ENCODE measurements at places on chromosomes 11 and 22.

DNA sequence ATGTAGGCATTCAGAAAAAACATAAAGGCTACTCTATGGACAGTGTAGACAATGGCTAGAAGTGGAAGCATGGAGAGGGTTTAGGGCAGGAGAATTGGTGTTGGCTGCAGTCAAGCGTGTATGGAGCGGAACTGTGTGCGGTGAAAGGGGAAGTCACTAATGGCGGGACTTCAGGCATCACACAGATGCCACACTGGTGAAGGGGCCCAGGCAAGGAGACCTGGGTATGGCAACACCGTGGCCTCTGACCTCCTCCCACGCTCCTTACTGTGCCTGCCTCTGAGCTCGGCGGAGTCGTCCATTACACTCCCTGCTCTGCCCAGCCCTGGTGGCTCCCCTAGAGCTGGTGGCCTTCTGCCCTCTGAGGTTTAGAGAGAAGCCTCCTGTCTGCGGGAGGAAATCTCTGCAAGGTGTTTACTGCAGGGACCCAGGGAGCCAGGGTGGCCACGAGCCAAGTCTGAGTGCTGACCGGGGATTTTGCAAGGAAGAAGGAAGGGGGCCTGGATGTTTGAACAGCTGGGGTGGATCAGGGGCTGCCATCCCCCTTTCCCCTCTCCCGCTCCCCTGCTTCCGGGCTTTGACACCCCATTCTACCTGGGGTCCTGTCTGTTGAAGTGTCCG, 75.1 kb upstream of the TSPAN18 start:
- DNase-seq: no peak

DNA sequence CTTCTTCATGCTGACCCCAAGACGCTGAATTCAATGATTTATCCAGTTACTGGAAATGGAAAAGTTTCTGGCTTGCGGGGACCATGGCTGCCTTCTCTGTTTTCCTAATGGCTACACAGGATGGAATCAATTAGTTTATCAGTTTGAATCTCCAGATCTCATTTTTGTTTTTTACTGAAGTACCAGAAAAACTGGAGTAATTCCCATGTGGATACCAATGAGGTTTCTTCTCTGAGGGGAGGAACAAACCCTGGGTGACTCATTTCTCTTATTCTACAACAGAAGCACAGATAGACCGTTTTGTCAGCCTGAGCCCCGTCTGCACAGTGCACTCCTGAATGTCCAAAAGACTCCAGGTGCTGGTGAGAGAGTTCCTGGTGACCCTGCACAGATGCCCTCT, 3.4 kb downstream of the ZNF195 start:
- no peak for DNase-seq

GRCh38 chr11:4098026-4098621, 3.5 kb downstream of the RRM1 start:
- DNase-seq: no peak

GRCh38 chr11:101008961-101009689, 120.5 kb downstream of the PGR start:
- no peak for DNase-seq

- no peak for DNase-seq
Measured at GRCh38 chr11:117176186-117176585, 2.4 kb upstream of the SIDT2 start.
